A172 (cell line): ENCODE measurements at places on chromosomes 16 and 17. TPM values are rescaled to one million over a fixed set of nuclear protein-coding genes. Genes with fewer than 3 reads are reported as not detected.
A peak's percentile ranks its signal among the peaks of the same experiment; 100 is the strongest.

DNA sequence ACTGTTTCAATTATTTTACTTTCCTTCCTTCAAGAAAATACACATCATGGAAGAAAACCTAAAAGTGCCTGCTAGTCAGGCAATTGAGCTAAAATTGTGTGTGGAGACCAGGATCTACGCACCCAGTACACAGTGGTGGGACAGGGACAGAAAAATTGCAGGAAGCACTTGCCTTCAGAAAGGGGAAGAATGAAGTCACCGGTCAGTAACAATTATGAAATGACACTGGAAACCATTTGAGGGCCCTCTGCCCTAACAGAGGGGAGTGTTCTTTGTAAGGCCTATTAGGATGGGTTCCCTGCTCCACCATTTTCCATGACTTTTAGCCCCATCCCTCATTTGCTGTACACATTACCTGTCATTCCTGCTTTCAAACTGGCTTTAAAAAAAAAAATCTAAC lies 4.5 kb upstream of the PHAF1 start:
- no peak for DNase-seq

GRCh38 chr16:30839523-30840227 lies 52.7 kb upstream of the ZNF629 start:
- DNase-seq: no peak

- no peak for DNase-seq
These were observed 15.7 kb upstream of the CD79B start for GRCh38 chr17:63947711-63948330.

GRCh38 chr17:82327289-82327688 lies 6.3 kb downstream of the SECTM1 start:
- no peak for DNase-seq

DNA sequence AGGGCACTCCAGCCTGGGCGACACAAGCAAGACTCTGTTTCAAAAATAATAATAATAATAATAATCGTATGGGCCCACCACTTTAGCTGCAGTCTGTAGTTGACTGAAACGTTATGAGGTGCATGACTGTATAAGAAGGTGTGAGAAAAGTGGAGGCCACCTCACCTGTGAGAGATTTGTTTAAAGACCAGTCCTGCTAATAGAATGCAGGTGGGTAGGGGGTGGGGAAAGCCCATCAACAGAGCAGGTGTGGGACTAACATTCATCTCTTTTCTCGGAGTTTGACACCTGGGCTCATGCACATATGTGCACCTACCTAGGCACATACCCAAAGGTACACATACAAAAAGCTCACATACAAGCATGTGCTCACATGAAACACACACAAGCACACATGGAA lies 68.0 kb upstream of the TOB1 start:
- DNase-seq: no peak

- DNase-seq: peak; percentile 53
These were observed 6.2 kb downstream of the SLC12A3 start for GRCh38 chr16:56871172-56871593.

DNA sequence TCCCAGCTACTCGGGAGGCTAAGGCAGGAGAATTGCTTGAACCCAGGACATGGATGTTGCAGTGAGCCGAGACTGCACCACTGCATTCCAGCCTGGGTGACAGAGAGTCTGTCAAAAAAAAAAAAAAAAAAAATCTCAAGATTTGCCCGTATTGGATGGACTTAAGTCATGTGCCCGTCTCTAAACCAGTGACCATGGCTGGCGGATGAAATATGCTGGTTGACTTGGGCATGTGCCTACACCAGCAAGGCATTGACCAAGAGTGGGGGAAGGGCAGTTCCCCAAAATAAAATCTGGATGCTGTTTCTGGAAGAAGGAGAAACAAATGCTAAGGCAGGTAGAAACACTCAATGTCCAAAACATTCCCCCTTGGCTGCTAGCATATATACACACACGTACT lies 21.5 kb upstream of the COL1A1 start:
- DNase-seq: no peak

The ODAD4 gene
- 1.8 and 2.2 TPM in 2 replicates for total RNA-seq

The SEPTIN1 gene
- total RNA-seq: not detected in 2 replicates
